ENCODE measurements at places on chromosomes 4 and X.
A peak's percentile ranks its signal among the peaks of the same experiment; 100 is the strongest.

DNA sequence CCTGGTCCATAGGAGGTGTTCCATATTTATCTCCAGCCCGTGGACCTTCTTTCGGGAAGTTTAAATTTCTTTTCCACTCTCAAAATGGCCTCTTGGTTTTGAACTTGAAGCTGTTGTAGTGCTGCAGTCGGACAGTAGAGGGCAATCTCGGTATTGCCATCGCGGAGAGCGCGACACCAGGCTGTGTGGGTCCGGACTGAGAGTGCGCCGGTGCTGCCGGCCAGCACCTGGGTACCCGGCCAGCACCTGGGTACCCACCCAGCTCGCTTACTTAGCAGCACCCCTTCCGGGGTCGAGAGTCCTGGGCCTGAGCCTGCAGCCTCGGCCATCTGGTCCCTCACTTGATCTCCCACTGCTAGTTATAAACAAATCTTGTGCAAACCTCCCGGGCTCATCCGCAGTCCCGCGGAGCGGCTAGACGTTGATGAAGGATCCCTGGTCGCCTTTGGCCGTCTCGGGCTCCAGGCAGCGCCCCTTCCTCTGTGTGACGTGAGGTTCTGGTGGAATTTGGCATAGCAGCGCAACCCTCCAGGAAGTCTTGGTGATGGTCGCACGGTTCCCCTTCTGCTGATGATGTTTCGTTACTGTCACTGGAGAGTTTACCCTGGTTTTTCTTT, 18.0 kb downstream of the FAM9A start:
- DNase-seq: peak; percentile 9

GRCh38 chrX:119625843-119626242, 19.6 kb upstream of the NKRF start:
- no peak for DNase-seq

DNA sequence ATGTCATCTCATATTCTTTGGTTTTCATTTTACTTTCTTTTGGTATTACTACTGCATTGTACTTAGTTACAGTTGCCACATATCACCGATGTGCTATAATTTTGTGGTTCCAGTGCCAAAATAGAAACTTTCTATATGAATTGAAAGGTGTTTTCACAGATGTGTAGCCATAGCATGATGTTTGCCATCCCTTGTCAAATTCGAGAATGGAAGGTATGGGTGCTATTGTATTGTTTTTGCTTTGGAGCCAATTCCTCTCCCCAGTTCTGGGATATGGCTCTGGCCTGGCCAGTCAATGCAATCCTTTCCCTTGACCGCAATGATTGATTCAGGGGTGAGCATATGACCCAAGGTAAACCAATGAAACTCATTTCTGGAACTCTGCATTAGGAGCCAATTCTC, 86.2 kb upstream of the RPS6KA3 start:
- no peak for DNase-seq

DNA sequence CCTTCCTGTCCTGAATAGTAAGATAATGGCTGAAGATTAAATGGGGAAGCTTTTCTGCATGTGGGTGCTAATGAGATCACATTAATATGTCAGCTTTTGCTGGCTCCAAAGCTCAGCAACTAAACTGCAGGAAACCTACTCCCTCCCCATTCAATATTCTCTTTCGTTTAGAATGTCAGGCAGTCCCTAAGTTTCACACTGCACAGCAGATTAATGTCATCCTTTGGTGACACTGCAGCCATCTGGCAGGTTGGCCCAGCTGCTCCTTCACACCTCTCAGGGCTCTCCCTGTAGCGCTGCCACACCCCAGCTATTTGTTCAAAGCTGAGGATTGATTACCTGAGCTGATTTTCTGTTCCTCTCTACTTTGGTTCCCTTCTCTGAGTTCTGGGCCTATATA, 110.5 kb downstream of the KDR start:
- no peak for DNase-seq

All from activated effector memory CD4-positive, alpha-beta T cell treated with Interleukin-2 at 50 U/mL for 16 hours (primary cell).